ENCODE measurements at places on chromosomes 16 and 17.
A peak's percentile ranks its signal among the peaks of the same experiment; 100 is the strongest.

GRCh38 chr17:34639706-34640425 is 60.5 kb downstream of the TMEM132E start:
- peak; percentile 91 for DNase-seq

GRCh38 chr16:85969159-85969558 is 70.2 kb downstream of the IRF8 start:
- no peak for DNase-seq

- DNase-seq: no peak
Measured at GRCh38 chr16:76162046-76162445, 115.2 kb upstream of the CNTNAP4 start.

DNA sequence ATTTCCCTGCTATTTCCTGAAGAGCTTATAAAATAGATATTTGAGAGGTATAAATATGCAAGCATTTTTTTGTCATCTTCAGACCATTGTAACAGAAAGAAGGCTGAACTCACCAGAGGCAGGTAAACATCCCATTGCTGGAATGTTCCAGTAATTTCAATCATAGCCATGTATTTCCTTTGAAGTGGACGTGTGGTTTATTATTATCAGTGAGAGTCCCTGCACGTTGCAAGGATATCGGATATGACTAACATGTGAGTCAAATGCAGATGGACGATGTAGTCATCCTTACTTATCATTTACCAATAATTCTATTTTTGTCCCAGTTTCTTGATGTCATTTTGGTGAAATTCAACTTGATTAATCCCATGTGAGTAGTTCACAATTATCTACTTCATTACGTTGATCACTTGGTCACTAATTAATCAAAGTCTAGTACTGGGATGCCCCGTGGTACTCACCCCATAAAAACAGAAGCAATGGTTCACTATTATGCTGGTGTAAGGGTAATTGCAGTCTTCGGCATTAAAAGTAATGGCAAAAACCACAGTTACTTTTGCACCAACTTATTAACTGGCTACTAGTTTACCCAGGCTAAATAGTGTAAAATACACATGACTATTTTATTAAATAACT is 89.5 kb downstream of the VAT1L start:
- no peak for DNase-seq

- DNase-seq: no peak
Measured at GRCh38 chr16:8505327-8505991, 84.9 kb downstream of the TMEM114 start.

DNA sequence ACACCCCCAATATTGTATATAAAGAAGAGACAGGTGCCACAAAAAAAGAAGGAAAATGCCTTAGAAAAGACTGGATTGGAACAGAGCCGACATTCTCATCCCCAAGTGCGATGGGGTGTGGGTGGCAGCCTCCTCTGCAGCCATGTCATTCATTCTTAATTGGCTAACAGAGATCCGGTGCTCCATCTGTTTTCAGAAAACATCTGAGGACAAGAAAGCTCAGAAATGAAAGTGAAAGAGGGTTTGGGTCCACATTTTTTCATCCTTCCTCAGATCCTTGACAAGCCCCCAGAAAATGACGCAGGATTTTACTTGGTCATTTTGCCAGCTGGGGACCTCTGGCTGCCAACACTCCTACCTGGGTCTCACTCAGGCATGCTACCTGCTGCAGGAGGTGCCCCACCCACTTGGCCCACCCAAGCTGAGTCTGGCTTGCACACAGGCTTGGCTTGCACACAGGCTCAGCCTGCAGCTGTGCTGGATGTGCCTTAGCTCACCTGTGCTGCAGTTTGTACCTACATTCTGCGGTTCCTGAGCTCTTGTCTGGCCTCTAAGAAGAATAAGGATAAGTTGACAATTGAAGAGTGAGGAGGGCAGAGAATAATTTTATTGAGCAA is 21.9 kb downstream of the KIF2B start:
- DNase-seq: no peak

DNA sequence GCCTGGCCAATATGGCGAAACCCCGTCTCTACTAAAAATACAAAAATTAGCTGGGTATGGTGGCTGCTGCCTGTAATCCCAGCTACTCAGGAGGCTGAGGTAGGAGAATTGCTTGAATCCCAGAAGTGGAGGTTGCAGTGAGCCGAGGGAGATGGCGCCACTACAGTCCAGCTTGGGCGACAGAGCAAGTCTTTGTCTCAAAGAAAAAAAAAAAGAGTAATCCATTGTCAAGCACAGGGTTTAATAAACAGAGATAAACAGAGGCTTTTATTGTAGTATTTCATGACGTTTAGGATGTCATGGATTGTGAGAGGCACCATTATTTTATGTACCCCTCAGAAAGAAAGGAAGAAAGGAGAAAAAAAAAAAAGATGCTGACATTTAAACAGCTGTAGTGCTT is 75.2 kb upstream of the RNU2-1 start:
- no peak for DNase-seq

GRCh38 chr17:16987830-16988601 is 16.1 kb upstream of the TNFRSF13B start:
- DNase-seq: no peak

GRCh38 chr17:49587366-49588073 is 11.8 kb downstream of the NXPH3 start:
- no peak for DNase-seq

- DNase-seq: no peak
Measured at GRCh38 chr17:2155573-2155972, 100.7 kb downstream of the HIC1 start.

- peak; percentile 49 for DNase-seq
Measured at GRCh38 chr16:10619271-10619849, 39.0 kb upstream of the EMP2 start.

GRCh38 chr16:62254847-62255246 is 218.6 kb upstream of the CDH8 start:
- no peak for DNase-seq

- DNase-seq: no peak
Measured at GRCh38 chr16:70576431-70577255, 53.0 kb downstream of the SF3B3 start.

- DNase-seq: no peak
Measured at GRCh38 chr16:30947541-30947858, 1.4 kb upstream of the ORAI3 start.

GRCh38 chr17:73824321-73824720 is 180.1 kb upstream of the SDK2 start:
- peak; percentile 36 for DNase-seq

DNA sequence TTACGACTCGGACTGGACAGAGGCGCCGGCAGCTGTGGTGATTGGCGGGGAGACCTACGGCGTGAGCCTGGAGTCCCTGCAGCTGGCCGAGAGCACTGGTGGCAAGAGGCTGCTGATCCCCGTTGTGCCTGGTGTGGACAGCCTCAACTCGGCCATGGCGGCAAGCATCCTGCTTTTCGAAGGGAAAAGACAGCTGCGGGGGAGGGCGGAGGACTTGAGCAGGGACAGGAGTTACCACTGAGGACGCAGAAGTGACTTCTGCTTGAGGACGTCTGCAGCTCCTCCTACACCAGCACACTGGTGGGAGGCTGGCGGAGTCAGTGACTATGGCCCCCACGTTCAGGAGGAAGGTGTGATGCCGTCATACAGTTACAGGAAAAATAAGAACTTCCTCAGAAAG is 9.7 kb downstream of the MRM3 start:
- DNase-seq: no peak

DNA sequence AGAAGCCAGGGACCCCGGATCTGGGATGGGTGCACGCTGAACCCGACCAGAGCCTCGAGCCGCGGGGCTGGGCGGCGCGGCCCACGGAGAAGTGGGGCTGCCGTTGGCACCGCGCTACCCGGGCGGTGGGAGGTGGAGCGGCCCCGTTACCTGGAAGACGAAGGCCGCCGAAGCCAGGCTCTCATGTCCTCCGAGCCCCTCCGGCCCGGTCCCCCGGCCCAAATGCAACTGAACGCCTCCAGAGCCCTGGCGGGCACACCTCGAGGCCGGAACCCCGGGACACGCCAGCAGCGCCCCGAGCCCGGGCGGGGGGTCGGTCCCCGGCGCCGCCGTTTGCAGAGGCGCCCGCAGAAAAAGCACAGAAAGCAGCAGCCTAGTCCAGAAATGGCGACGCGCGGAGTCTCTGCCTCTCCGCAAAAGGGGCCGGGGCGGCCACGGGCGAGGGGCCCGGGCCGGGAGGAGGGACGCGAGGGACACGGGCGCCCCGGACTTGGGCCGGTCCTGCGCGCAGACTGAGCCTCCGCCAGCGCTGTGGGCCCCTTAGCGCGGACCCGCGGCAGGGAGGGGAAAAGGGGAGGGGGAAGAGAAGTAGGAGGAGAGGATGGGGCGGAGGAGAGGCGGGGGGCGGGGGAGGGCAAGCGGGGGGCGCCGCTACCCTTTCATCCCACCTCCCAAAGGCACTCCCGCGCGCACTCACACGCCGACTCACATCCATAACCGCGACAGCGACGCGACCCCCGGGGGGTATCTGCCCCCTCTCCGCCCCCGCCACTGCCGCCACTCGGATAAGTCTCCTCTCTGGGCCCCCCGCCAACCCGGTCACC is 1.4 kb downstream of the AXIN2 start:
- DNase-seq: no peak

GRCh38 chr17:55433629-55434422 is 12.2 kb upstream of the MMD start:
- DNase-seq: no peak

DNA sequence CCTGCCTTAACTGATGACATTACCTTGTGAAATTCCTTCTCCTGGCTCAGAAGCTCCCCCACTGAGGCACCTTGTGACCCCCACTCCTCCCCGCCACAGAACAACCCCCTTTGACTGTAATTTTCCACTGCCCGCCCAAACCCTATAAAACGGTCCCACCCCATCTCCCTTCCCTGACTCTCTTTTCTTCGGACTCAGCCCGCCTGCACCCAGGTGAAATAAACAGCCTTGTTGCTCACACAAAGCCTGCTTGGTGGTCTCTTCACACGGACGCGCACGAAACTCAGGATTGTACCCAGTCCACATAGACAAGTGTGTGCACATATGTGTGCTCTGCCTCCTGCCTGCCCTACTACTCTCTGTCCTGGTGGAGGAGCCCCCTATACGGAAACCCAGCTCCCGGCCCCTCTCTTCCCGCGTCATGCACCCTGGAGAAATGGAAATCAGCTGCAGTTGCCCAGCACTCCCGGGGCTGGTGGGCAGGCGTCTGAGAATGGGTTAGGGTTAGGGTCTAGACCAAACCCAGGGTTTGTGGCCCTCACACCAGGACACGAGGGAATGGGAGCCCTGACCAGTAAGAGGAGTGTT is 2.4 kb upstream of the RHBDF1 start:
- no peak for DNase-seq

DNA sequence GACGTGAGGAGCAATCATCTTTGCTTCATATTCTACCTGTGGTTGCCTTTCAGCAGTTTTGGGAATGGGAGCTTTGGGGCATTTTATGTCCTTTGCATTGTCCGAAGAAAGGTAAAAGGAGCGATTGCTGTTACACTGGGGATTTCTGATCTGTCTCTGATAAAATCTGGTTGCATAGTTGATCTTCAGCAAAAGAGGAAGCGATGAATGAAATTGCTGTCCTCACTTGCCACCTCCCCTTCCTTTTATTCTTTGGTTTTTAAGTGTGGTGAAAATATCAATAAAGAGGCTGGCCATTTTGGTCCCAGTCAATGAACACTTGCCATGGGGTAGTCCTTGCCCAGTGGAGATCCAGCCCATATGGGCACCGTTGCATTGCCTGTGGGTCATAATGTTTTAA is 236.8 kb downstream of the MSI2 start:
- DNase-seq: no peak

GRCh38 chr17:21678393-21679081 is 13.8 kb upstream of the KCNJ18 start:
- DNase-seq: peak; percentile 15

GRCh38 chr17:36824678-36825101 is 112.6 kb upstream of the LHX1 start:
- DNase-seq: no peak

- DNase-seq: no peak
Measured at GRCh38 chr17:2087597-2088211, 32.8 kb downstream of the HIC1 start.

- DNase-seq: no peak
Measured at GRCh38 chr17:2386400-2387085, 14.3 kb downstream of the MNT start.

DNA sequence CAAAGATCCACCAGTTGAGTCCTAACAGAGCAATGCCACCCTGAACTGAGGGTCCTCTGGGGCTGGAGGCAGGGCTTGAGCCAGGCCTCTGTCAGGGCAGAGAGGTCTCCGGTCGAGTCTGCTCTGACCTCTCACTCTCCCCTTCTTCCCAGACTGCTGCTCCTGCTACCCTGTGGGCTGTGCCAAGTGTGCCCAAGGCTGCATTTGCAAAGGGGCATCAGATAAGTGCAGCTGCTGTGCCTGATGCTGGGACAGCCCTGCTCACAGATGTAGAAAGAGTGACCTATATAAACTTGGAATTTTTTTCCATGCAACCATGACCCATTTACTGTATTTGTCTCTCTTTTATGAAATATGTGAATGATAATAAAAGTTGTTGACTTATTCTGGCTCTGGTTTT is 2.4 kb upstream of the MT1B start:
- no peak for DNase-seq

GRCh38 chr17:33225994-33226393 is 67.1 kb downstream of the ASIC2 start:
- DNase-seq: no peak

DNA sequence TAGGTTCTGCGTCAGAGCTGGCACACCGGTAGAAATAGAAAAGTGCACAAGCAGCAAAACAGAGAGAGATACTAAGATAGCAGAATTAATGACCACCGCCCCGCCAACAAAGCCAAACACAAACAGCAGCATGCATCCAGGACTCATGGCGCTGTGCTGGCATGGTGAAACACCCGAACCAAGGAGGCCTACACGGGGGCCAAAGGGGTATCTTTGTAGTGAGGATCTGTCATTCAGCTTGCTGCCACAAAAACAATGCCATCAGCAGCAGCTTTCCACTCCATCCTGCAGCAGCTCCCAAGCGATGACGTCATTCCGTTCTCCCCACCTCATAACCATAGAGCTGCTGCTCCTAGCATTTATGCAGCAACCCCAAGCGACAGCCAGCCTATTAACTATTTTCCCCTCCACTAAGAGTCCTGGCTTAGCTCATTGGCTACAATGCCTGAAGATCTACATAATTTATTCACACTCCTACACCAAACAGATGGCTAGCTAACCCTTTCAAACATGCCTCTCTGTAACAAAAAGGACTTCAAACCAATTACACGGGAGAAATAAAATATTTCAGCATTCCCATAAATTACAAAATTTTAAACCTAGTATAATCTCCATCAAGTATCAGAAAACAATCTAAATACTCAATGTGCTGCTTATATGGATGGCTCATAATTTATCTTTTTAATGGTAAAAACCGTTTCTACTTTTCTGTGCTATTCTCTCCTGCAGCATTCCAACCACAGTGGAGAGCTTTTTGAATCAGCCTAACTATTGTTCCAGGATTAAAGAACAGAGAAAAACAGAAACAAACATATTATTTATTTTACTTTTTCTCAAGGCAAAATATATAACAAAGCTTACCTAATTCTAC is 73.9 kb downstream of the SPAG9 start:
- no peak for DNase-seq
